ENCODE measurements at places on chromosomes 1 and 21. TPM values are rescaled to one million over a fixed set of nuclear protein-coding genes. Genes with fewer than 3 reads are reported as not detected.

GRCh38 chr1:229454056-229454455 lies 20.2 kb upstream of the ACTA1 start:
- peak; percentile 48 for DNase-seq

DNA sequence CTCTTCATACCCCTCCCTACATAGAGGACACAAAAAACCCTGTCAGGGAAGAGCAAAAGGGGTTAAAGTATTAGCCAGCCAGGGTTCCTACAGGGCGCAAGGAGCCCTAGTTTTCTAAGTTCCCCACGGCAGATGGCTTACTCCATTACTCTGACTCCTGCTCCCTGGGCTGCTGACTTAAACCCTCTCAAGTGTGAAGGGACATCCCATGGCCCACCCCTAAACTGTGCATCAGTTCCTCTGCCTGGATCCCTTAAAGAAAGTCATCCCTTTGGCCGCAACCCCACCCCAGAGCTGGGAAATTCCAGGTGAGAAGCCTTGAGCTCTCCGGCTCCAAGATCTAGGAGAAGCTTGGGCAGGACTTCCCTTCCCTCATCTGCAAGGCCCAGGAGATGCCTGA lies 236.0 kb downstream of the TOMM20 start:
- DNase-seq: no peak

DNA sequence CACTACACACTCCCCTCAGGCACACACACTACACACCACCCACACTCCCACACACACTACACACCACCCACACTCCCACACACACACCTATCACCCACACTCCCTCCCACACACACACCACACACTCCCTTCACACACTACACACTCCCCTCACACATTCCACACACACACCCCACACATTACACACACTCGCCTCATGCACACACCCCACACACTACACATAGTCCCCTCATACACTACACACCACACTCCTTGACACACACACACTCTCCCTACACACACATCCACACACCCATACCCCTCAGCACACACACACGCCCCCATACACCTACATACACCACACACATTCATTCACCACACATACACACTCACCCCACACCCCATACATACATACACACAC lies 31.0 kb upstream of the SELENON start:
- DNase-seq: no peak

GRCh38 chr21:17359781-17360180 lies 153.1 kb upstream of the CXADR start:
- no peak for DNase-seq

DNA sequence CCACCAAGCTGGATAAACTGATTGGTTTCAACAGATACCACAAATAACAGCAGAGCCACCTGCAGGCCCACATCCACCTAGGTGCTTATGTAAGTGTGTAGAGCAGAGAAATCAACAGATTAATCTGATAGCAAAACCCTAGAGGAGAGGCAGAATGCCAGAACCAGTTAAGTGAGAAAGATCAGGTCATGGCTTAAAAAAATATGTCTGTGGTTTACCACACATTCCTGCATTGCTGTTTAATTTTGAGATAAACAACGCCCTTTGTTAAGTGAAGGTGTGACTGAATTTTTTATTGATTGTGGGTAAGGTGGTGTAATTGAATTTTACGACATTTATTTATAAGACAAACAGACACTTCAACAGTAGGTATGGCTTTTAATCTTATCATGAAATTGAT lies 21.2 kb downstream of the CRNN start:
- DNase-seq: no peak

DNA sequence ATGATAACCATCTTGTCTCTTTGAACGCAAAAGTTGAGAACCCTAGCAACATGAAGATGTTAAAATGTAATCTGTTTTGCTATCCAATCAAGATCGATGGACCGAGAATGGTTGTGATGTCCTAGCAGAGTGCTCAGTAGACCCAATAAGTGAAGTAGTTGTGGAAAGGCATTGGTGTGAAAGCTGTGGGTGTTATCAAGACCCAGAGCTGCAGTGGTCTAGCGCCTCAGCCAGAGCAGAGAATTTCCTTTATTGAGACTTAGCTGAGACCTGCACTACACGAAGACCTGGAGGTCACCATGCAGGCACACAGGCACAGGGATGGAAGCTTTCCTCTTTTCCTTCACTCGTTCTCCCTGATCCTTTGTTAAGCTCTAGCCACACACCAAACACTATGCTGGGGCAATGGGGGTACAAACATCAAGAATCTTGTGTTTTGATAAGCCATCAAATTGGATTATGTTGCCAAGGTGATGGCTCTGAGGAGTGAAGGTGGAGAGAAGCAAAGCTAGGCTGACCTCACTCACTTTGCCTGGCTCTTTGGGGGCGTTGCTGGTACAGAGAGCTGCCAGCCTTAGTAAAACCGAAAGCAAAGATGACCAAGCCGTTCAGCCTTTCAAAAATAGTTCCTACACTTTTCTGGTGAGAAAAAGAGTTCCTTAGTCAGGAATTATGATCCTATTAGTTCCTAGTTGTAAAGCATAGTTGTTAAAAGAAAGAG lies 24.1 kb downstream of the METTL13 start:
- no peak for DNase-seq

DNA sequence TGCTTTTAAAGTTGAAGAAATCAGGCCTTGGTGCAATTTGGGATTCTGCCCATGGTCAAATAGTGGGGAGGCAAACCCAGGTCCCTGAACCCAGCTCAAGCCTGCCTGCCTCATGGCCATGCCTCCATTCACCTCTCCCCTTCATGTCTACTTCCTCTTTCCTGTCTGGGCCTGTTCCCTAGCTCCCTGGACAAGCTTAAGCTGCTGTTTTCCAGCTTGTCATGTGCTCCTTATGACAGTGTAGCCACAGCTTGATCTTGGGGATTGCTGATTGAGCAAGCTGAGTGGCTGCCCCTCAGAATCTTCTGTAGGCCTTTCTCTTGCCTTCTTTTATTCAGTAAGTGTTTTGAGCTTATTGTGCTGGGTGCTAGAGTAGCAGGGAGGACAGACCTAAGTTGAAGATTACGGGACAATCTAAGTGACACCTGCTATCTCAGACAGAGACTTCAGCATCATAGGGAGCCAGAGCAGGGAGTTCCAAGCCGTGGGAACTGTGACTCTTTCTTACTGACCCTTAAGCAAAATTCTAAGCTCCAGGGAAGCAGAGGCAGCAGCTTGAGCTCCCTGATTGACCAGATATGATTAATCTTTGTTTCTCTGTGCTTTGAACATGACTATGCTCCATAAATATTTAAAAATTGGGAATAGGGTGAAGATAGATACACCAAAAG lies 520 bp upstream of the MR1 start:
- DNase-seq: peak; percentile 31

DNA sequence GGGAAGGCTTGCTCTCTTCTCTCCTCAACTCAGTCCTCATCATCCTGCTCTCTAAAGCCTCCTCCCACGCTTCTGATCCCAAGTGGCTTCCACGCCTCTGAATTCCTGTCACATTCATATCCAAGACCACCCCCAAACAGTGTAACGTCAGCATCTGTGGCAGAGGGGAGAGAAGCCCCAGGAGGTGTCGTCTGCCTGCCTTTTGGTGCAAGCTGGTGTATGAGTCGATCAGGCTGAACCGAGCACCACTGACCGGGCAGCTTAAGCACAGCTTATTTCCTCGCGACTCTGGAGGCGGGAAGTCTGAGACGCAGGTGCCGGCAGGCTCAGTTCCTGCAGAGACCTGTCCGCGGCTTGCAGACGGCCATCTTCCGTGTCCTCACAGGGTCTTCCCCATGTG lies 123.8 kb upstream of the RAB4A start:
- no peak for DNase-seq

DNA sequence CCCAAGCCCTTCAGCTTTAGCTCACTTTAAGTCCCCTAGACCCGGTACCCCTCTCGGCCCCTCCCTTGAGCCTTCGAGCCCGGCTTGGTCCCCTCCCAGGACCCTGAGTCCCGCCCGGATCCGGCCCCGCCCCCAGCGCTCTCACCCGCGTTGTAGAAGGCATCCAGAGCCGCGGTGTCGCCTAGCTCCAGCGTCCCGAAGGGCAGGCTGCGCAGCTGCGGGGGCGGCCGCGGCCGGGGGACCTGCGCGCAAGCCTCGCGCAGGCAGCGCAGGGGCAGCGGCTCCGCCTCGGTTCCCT lies 699 bp downstream of the MAP3K6 start:
- peak; percentile 87 for DNase-seq

GRCh38 chr21:28644762-28645161 lies 347.9 kb downstream of the LTN1 start:
- DNase-seq: no peak

The RIPPLY3 gene
- polyA plus RNA-seq: 1.0 TPM

The LCE1A gene
- not detected for polyA plus RNA-seq

The MROH7 gene
- polyA plus RNA-seq: 0.95 TPM

Data from hepatocyte (in vitro differentiated cells).